Stimulated activated CD4-positive, alpha-beta T cell treated with anti-CD3 and anti-CD28 coated beads, Interleukin-12 subunit alpha, Interleukin-12 subunit beta, amount 100 ng/mL, for 4 hours (primary cell): ENCODE measurements at places on chromosomes 11 and 22.
A peak's percentile ranks its signal among the peaks of the same experiment; 100 is the strongest.

- DNase-seq = no peak
Observed at GRCh38 chr11:128311742-128312719, 275.3 kb downstream of the ETS1 start.

- DNase-seq = no peak
Observed at GRCh38 chr22:36362932-36363331, 24.8 kb downstream of the MYH9 start.

DNA sequence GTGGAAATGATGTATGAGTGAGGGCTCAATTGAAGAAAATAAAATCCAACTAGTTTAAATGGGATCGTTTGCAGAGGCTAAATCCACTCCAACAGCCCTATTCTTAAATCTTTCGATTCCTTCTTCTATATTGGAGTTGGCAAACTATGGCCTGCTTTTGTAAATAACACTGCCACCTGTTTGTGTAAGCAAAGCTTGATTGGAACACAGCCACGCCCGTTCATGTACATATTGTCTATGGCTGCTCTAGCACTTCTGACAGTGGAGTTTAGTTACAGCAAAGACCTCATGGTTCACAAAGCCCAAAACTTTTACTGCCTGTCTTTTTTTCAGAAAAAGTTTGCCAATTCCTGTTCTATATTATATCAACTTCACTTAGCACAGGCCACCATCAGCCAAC is 40.6 kb upstream of the RCN1 start:
- DNase-seq = no peak

DNA sequence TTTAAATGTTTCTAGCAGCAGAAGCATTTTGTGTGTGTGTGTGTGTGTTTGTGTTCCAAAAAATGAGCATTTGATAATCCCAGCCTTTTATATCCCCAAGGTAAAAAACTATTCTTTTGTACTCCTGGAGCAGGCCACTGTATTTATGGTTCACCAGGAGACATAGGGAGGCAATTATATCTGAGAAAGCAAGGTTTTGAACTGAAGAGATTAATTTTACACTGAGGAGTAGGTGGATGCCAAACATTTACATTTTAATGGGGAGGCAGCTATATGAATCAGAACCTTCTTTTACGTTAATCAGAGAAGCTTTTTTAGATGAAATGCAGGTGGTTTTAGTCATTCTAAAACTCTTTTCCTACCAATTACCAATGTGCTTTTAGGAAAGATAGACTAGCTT is 1374.0 kb upstream of the TENM4 start:
- no peak for DNase-seq

DNA sequence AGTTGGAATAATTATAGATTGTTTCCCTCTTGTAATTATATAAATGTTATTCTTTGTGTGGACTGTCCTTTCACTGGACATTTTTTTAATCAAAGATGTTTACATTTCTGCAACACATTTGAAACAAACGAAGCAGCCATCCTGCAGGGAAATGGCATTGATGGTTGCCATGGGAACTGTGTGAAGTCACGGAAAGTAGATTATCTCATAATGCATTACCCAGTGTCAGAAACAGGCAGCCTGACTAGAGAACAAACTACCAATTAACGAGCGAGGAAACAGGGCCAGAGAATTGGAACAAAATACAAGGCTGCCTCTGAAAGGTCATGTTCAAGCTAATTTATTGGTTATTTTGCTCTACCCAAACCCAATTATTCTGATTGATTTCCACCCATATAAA is 96.9 kb upstream of the LARGE1 start:
- no peak for DNase-seq

- DNase-seq = no peak
Observed at GRCh38 chr11:109994907-109995306, 98.3 kb upstream of the ZC3H12C start.

DNA sequence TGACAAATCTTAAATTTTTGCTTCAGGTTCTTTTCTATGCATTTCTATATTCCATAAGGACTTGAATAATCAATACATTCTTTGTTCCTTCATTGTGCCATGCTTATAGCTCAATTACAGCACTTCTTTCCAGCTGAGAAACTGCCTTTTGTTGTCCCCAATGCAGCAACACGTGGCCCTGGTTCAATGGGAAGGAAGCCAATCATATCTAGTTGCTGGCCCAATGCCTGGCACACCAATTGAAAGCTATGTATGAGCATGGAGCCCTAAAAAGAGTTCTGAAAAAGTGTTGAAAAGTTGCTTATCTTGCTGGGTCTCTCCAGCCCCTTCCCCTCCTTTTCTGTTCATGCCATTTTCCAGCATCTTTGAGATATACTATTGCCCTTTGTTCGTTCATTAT is 448.0 kb upstream of the FAT3 start:
- no peak for DNase-seq

DNA sequence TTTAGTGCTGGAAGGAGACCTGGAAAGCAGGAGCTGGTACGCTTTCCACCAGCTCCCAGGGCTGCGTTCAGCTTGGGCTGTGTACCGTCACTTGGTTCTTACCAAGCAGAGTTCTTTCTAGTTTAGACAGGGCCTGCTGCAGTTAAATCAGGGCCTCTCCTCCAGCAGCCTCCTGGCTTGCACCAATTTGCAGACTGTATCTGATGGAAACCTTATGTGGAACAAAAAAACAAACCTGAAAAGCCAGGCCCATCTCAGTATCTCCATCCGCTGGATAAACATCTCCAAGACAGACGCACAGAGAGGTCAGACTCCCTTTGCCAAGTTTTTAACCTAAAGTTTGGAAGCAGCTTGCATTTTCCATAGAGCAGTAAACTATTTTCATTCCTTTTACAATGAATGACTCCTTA is 288.6 kb upstream of the SORL1-AS1 start:
- no peak for DNase-seq

DNA sequence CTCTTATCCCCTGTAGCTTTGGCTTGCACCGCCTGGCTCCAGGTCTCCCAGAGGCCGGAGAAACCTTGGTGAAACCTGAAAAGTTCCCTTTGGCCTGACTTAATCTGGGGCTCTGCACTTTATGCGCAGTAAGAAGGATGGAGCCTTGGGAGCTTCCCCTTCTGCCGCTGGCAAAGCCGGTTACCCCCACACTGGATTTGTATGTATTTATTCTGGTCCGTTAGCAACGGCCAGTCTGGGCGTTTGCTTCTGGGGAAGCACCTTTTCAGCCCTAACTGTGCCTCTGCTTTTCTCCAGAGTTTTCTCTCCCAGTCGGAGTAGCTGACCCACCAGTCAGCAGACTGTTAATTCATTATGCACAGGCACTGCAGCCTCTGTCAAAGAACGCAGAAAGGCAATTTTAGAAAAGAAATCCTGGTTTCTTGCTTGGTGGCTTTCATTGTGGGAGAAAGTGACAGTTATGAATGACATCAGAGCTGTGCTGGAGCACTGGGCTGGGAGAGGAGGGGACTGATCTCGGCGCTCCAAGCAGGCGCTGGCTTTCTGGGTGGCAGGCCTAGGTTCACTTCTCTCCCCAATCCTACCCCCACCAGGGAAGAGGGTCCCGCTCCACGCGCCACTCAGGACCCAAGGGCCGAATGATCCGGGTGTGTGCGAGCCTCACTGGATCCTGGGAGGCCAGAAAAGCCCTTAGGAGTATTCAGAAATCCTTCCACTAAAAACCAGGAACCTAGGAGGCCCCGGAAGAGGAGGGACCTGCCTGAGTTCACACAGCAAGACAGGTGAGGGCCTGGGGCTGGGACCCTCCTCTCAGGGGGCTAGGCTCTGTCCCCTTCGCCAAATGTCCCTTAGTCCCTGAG is 70.2 kb downstream of the RTL6 start:
- no peak for DNase-seq

DNA sequence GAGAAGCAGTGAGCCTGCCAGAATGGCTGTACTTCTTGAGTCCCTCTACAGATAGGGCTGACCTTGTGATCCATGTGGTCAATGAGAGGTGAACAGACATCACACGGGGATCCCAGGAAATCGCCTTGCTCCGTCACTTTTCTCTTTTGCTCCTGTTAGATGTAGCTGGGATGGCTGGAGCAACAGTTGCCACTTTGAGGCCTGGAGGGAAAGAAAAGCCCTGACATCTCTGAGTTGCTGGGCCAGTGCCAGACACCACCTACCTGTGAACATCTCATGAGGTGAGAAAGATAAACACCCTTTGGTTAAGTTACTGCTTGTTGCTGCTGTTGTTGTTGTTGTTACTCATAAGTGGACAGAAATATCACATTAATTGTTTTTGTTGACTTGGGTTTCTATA is 840.3 kb downstream of the TBC1D22A start:
- DNase-seq = no peak

- no peak for DNase-seq
Observed at GRCh38 chr11:37710031-37710430, 1112.0 kb upstream of the RAG2 start.

- no peak for DNase-seq
Observed at GRCh38 chr22:50612528-50613221, 12.1 kb downstream of the MAPK8IP2 start.

DNA sequence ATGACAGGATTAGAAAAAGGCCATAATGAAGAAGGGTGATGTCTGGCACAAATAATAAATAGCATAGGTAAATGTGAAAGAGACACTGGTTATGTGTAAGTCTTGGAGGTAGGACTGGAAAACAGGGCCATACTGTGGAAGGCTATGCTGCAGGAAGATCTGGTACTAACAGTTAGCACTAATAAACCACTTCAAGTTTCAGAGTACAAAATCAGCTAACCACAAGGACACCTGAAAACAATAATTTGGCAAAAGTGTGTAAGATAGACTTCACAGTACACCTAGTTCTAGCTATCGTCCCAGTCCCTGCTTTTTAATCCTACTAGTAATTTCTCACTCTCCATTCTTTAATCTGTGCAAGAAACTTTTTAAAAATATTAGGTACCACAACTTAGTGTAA is 44.3 kb downstream of the CWF19L2 start:
- no peak for DNase-seq

GRCh38 chr11:9506489-9507276 is 45.9 kb downstream of the ZNF143 start:
- DNase-seq = peak; percentile 68

- DNase-seq = no peak
Observed at GRCh38 chr11:73367482-73368024, 8.6 kb upstream of the RELT start.

DNA sequence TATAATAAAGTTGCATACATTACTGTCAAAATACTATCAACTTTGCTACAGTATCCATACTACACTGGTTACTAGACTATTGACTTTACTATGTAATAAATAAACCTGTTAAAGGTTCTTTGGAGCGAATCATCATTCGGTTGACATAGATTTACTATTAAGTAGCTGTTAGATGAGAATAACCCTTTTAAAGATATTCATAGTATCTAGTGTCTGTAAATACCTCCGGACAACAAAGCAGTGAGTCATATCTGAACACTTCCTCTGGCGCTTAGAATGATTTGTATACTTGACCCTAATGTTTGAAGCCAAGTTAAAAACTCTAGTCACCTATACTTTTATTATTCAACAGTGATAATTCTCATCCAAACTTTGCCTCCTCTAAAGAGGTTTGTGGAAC is 84.7 kb downstream of the MSANTD4 start:
- DNase-seq = no peak

DNA sequence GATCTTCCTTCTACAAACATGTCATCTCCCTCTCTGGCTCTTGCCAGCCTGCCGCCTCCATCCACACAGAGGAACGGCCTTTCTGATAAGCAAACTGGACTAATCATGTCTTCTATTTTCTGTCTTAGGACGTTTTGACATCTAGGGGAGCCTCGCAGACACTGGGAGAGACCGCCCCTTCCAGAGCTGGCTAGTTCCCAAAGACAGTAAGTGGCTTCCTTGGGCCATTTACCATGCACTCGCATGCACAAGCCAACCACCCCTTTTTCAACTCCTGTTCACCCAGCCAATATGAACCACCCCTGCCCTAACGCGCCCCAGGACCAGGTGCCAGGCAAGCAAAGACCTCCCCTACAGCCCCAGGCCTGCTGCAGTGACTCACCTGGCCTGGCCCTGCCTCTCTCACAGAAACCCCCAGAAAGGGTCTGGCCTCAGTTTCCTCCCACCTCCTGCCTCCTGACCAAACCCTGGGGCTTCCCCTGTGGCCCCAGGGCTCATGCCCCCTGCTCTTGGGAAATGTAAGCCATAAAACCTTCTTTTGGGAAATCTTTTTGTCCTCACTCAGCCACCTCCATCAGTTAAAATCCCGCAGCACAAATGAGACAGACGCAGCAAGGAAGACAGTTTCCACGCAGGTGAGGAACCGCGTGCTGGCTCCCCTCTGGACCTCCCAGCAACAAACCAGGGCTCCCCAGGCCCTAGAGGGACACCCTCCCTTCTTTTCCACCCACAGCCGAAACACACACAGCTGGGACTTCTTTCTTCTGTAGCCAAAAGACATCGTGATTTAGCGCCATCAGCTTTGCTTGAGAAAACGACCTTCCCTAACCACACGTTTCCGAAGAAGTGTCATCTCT is 38.5 kb downstream of the SHANK2 start:
- DNase-seq = no peak

- no peak for DNase-seq
Observed at GRCh38 chr11:84886344-84886743, 740.8 kb downstream of the DLG2 start.

DNA sequence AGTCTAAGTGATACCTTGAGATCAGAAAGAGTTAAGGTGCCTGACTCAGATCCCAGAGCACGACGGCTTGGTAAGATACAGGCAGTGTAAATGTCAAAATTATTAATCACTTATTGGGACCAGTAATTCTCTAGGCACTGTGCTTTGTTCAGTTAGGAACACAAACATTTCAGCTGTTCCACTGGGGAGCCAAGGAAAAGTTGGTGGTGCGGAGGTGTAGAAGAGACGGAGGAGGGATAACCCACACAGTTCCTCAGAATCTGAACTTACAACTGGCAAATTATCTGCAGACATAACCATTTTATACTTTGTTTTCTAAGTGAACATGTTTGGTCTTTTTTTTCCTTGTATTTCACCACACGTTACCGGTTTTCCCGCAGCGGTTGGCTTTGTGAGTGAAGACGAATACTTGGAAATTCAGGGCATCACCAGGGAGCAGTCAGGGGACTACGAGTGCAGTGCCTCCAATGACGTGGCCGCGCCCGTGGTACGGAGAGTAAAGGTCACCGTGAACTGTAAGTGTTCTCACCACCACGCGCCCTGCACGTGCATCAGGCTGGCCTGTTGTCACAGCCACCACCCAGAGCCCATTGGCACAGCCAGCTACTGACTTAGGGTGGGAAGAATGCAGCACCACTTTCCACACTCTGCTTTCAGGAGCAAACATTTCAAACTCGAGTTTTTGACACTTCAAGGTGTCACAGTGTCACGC is 937.0 kb downstream of the NTM start:
- DNase-seq = no peak

- DNase-seq = no peak
Observed at GRCh38 chr11:45285930-45286632, at the start of gene SYT13. Gene SYT13 (minus strand): TSS chr11:45286341. CDS start chr11:45286207, 134 bp downstream.

GRCh38 chr11:92740276-92740675 is 229.2 kb upstream of the MTNR1B start:
- no peak for DNase-seq

- no peak for DNase-seq
Observed at GRCh38 chr11:8106679-8107078, 25.7 kb downstream of the TUB start.

DNA sequence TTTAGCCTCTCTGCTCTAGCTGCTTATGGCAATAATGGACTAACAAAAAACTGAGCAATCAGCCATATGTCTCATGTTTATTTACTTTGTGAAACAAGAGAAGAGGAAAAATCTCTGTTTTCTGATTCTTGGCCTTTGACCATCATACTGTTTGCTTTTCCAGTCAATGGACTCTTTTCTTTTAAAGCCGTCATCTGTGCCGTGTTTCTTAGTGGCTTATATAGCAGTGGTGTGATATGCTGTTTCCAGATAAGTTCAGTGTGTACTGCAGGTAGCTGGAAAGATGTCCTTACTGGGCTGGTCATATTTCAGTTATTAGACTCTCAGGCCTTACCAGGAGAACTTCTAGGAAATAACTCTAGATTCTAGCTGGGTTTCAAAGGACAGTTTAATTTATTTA is 33.6 kb upstream of the TECTA start:
- no peak for DNase-seq
